ENCODE measurements at places on chromosomes 2 and 18.

DNA sequence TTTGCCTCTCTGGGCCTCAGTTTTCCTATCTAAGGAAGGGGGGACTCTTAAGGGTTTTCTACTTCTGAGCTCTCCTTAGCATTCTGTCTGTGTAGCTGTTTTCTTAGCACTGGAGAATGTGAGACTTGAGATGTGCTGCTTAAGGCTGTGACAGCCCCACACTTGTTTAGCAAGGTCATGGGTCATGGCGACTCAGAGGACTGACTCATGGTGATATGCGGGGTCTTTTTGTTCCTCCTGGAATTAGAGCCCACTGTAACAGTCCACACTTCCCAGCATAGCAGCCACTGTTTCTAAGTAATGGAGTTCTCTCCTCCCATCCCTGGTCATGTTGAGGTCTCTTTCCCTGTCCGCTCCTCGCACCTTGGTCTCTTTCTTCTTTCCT, 4.1 kb upstream of the LPIN1 start:
- DNase-seq: no peak

DNA sequence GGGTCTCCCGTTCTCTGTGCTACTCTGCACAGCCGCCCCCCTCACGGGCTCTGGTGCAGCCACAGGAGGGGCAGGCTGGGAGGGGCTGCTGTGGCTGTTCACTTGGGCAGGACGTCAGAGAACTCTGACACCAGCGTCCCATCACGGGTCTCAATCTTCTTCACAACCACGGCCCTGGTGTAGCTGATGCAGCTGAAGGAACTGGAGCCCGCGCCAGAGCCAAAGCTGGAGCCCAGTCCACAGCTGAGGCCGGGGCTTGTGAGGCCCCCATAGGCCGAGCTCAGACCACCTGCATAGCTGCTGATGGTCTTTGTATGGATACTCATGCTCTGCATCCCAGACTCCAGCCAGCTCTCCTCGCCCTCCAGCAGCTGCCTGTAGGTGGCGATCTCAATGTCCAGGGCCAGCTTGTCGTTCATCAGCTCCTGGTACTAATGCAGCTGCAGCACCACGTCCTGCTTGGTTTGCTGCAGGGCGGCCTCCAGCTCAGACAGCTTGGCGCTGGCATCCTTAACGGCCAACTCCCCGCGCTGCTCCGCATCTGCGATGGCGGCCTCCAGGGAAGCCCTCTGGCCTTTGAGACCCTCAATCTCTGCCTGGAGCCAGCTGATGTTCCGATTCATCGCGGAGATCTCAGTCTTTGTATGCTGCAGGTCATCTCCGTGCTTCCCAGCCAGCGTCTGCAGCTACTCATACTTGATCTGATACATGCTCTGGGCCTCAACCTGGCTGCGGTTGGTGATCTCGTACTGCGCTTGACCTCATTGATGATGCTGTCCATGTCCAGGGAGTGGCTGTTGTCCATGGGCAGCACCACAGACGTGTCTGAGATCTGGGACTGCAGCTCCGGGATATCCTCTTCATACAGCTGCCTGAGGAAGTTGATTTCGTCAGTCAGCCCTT, 7.4 kb upstream of the DUSP19 start:
- DNase-seq: no peak

DNA sequence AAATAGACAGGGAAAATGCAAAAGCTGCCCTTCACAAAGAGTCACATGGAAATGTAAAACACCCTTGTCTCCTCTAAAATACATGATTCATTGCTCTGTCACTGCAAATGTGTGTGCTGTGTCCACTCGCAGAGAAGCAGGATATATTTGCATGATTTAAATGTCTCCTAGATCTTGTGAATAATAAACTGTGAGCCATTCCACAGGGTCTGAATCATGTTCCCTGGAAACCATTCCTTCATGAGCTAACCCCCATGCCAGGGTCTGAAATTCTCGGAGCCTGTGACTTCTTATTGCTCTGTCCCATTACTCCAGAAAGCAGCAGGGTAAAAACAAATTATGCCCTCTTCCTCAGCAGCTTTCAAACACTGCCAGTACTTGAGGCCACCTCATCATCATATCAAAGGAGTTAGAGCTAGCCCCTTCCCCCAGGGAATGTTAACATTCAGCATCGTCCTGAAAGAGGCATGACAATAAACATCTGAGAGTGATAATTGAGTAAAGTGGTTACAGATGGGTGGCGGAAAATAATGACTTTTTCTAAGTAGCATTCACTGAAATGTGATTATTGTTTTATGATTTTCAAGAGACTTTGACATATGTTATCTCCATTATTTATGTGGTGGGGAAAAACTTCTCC, 11.7 kb upstream of the CNGA3 start:
- DNase-seq: no peak

DNA sequence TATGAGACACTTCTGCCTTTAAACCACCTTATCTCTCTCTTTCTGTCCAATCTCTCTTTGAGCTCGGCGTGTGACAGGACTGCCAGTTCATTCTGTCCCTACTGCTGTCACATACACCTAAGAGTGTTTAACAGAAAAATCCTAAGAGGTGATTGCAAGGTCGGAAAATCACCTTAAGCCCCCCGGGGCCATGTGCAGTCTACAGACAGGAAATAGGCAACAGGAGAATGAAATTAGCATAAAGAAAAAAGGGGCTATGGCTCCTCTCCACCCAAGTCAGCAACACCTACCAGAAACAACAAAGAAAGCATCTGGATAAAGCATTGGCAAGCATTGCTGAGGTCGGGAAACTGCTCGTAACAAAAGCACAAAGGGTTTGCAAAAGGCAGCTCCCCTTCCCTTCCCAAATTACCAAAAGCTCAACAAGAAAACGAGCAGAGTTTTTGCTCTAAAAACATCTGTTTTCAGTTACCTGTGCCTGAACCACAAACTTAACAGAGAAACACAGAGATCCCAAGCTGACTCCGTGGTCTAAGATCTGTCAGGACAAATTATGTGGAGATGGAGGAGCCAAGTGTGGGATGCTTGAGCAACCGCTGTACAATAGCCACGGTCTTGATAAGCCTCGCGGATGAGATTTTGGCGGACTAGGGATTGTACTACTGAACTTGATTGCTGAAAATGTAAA, 30.4 kb downstream of the ANKRD44 start:
- no peak for DNase-seq

DNA sequence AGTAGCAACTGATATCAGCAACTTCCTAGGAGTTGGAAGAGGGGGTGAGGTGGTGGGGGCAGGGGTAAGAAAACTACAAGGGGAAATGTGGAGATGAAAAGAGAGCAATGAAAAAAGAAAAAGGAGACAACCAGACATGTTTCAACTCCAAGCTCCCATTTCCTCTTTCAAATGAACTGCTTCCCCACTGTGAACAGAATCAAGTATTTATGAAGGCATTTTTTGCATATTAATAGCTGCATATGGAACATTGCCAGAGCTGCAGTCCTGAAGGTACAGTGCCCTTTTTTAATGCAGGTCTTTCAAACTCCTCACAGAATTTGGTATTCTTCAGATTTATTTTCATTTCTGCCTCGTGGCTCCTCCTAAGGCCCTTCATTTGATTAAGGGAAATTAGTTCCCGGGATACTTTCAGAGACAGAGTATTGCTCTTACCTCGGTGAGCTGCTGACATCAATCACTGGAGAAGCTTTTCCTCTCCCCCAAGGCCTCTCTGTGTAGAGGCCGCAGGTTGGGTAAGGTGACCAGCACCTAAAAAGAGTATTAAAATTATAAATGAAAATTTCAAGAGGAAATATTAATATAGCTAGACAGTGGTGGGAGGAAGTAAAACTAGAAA, 68.4 kb downstream of the KIAA2012 start:
- no peak for DNase-seq

GRCh38 chr18:29123706-29124530, 947.0 kb upstream of the CDH2 start:
- DNase-seq: no peak

DNA sequence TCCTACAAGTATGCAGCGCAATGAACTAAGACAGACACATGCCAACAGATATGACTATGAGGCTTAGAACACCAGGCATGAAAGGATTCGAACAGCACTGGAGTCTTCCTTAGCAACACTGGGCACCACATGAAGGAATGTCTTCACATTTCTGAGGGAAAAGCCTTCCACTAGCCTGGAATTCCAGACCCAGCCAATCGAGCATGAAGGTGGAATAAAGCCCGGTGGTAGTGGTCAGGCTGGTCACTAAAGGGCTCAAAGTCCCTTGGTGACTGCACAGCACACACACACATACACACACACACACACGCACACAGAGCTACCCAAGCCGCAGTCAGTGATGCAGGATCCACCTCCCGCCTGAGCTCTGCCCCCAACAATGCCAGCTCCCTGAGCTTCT, 19.7 kb upstream of the SFXN5 start:
- no peak for DNase-seq

- no peak for DNase-seq
Measured at GRCh38 chr2:53208815-53209214, 558.8 kb upstream of the CHAC2 start.

DNA sequence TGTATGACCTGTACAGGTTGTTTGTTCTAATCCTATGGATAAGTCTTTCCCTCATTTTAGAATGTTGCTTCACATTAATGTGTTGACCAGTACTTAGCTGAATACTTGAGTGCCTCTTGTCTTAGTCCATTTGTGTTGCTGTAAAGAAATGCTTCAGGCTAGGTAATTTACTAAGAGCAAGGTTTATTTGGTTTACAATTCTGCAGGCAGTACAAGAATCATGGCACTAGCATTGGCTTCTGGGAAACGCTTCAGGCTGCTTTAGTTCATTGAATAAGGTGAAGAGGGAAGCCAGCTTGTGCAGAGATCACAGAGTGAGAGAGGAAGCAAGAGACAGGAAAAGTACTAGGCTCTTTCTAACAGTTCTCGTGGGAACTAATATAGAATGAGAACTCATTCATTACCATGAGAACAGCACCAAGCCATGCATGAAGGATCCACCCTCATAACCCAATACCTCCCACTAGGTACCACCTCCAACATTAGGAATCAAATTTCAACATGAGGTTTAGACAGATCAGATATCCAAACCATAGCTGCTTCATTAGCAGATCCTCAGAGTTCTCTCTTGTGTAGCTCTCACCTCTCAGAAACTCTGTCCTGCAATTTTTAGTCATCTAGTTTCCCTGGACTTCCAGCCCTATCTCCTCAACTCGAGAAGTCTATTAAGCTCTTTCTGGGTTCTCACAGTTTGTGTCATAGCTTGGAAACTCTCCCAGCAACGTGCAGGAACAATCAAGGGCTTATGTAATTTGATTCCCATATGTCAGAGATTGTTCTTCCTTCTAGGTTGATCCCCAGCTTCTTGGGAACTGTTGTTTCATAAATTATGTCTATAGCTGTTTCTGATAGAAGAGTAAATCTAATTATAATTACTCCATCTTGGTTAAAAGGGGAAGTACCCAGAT, 2082.3 kb upstream of the CELF4 start:
- no peak for DNase-seq

GRCh38 chr2:24454294-24454693, 36.8 kb upstream of the NCOA1 start:
- DNase-seq: no peak

DNA sequence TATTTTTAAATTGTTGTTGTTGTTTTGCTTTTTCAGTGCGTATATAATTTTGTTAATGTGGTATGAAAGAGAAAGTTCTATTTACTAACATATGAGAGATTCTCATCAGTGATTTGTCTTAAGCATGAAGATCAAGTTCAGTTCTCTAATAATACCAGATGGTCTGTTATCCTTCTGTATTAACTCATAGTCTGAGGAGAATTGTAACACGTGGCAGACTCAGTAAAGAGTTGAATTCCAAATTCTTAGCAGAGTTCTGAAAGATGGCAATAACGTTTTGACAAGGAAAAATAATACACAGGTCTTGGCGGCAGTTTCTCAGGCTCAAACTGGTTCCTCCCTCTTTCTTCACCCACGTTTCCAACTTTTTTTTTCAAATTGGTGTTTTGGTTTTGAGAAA, 17.2 kb upstream of the COL3A1 start:
- DNase-seq: no peak

DNA sequence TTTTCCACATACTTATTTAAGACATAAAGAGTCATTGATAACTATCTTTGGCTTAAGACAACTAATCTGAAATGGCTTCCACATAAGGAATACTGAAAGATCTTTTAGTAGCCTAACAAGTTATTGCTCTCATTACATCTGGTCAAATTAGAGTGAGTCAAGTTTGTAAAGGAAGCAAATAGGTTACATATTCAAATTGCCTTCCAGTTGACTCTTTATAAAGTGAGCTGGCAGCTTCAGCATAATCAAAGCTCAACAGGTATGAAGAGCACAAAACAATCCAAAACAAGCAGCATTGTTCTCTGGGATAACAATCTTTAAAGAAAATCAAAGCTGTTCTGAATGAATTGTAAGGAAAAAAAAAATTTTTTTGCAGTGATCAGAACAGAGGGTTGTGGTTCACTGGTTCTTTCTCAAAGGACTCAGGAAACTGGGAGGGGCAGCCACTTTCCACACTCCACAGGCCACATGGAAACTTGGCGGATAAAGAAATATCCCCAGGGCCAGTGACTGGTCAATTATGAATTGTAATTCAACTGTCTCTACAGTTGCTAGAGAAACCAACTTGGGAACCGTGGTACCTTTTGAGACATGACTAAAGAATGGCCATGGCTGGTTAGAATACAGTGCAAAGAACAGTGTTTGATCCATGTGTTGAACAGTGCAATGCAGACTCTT, 369.3 kb upstream of the KCNH7 start:
- DNase-seq: no peak
